ENCODE measurements at places on chromosomes 11 and 22.

DNA sequence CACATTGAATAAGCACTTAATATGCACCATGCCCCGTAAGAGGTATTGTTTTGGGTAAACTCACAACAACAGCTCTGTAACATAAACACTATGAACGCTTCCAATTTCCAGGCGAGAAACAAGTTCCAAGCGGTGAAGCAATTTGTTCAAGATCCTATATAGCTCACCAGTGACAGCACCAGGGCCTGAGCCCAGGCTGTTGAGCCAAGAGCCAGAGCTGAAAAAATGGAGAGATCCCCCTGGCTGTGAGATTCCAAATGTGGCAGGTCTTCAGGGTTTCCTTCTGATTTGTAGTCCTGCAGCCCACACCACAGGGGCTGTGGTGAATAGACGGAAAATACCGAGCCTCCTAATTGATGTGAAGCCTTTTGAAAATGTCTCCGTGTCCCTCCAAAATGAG is 268.0 kb upstream of the KIRREL3 start:
- DNase-seq: no peak

DNA sequence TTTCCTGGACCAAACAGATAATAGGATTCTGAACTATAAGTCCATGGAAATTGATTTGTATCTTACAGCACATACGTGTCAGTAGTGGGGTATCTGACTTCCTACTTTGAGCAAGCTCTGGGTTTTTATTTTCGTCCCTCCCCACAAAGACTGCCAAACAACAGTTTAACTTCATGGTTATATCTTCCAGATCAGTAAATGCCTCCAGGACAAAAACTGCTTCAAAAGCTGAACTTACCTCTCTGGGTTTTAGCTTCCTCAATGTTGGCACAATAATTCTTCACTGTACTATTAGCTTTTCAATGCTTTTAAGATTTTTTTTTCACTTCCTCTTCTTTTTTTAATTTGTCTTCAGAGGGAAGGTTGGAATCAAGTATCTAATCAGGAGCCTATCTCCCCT is 4.2 kb upstream of the DPF2 start:
- DNase-seq: no peak

- DNase-seq: no peak
These were observed 49.9 kb upstream of the GDPD4 start for GRCh38 chr11:77351281-77351886.

- DNase-seq: no peak
These were observed 35.0 kb downstream of the MAFF start for GRCh38 chr22:38236786-38237185.

GRCh38 chr11:107014871-107015270 is 3.4 kb downstream of the GUCY1A2 start:
- no peak for DNase-seq

DNA sequence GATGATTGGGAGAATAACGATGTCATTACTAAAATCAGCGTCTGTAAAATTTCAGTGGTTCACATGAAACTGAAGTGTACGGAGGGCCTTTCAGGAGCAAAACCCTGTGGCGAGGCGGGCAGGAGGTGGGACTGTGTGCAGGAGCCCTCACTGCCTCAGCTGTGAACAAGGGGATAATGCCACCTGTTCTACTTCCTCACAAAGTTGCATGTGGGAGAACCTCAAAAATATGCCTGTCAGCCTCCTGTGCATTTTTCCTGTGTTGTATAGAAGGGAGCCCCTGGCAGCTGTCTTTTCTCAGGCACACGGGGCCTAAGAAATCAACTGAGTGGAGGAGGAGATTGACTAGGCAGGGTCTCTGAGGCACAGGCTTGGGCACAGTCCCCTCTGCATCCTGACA is 43.0 kb upstream of the MYO18B start:
- no peak for DNase-seq

DNA sequence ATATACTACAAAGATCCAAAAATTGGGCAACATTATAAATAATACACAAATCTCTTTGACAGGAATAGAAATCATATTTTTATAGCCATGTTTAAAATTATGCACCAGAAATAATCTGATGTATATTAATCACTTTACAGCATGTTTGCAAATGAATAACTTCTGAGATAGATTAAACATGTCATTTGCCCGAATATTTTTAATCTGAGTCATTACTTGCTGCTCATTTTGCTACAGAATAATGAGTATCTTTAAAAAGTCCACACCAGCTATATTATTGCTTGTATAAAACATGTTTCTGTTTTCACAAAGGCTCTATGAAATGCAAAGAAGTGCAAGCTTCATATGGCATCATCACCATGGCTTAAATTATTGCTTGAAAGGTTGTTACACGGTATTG is 336.8 kb downstream of the GUCY1A2 start:
- DNase-seq: no peak

GRCh38 chr22:29016067-29016938 is 45.3 kb downstream of the C22orf31 start:
- no peak for DNase-seq

DNA sequence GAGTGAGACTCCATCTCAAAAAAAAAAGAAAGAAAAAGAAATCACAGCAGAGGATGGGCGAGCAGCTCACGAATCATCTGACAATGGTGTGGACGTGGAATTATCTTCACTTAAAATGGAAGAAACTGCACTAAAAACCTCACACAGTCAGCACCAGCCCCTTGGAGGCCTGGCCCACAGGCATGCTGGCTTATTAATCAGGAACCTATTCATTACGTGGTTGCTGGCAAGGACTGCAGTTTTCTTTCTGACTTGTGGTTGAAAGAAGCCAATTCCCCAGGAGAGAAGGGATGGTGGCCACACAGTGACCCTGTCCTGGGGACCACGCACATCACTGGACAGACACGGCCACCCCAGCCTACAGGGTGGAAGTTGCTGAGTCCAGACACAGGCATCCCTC is 401.1 kb downstream of the CTTN start:
- no peak for DNase-seq

- no peak for DNase-seq
These were observed 13.4 kb downstream of the NADSYN1 start for GRCh38 chr11:71466358-71466757.

- no peak for DNase-seq
These were observed 25.7 kb upstream of the CTR9 start for GRCh38 chr11:10725114-10725906.

DNA sequence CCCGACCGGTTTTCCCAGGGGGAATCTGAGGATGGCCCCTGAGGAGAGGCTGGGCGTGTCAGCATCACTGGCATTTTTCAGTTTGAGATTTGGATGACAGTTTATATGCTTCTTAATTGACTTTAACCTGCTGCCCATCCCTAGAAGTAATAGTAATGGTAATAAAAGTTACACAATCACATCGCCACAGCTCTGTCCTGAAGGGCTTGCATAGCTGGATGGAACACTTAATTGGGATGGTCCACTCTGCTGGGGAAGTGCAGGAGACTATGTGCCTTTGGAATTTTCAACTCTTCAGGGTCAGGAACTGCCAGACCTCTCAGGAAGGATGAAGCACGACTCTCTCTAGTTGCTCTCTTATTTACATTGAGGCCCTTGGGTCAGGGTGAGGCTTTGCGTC is 16.2 kb downstream of the BARX2 start:
- DNase-seq: no peak

- DNase-seq: peak; percentile 18
These were observed 10.9 kb upstream of the FCHSD2 start for GRCh38 chr11:73152861-73153483.

- no peak for DNase-seq
These were observed 8.4 kb downstream of the SLC25A45 start for GRCh38 chr11:65373839-65374580.

GRCh38 chr11:13062115-13062514 is 53.0 kb downstream of the RASSF10 start:
- DNase-seq: no peak

DNA sequence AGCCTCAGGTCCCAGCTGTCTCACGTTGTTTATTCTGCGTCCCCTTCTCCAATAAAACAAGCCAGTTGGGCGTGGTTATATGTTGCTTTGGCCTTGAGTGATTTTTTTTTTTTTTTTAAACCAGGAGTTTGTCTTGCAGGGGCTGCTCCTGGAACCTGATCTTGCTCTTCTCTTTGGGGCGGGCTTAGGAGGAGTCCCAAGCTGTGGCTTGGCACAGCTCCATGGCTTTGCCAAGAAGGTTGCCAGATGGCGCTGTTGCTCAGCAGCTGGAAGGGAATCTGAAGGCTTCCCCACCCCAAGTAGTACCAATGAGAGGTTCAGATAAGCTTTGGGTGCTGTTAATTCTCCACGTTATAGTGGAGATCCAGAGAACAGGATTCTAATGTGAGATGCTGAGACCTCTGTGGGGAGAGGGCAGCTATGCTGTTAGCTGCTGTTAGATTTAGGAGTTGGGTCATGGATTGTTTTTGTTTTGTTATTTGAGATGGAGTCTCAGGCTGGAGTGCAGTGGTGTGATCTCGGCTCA is 2.0 kb upstream of the FERMT3 start:
- DNase-seq: peak; percentile 71

- no peak for DNase-seq
These were observed 188.1 kb downstream of the MYO18B start for GRCh38 chr22:25930083-25930482.

DNA sequence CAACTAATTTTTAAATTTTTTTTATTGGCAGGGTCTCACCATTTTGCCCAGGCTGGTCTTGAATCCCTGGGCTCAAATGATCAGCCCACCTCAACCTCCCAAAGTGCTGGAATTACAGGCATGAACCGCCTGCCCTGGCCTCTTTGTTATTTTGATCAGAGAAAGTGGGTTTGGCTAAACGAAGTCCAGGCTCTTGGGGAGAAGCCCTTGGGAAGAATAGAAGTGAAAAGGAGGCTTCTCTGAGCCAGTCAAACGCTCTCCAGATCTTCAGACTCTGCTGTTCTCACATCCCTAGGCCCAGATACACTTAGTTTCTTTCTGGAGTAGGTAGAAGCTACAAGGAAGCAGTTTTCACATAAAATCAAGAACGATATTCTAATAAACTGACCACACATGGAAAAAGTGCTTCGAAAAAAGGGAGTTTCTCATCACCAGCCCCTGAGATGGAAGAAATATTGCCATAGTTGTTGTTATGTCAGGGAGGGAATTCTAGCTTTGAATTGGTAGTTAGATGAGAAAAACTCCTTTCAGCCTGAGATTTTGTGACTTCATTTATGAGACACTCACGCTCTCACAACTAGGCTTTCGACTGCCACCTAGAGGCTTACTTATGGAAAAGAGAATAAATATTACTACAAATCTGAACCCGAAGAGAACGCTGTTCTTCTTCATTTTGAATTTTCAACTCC is 41.7 kb upstream of the AQP11 start:
- no peak for DNase-seq

DNA sequence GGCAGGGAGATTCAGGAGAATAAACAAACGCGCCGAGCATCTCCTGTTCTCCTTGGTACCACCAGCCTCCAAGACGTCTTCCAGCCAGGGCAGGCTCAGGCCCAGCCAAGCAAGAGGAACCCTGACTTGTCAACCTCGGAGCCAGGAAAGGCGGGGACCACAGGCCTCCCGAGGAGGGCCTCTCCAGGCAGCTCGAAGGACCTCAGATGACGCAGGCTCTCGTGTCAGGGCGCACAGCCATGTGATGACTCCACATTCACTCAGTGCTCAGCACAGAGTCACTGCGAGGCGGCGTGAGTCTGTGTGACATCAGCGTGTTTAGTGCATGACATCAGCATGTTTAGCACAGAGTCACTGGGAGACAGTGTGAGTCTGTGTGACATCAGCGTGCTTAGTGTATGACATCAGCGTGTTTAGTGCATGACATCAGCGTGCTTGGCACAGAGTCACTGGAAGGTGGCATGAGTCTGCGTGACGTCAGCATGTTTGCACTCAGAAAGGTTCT is 241.4 kb downstream of the BRD1 start:
- no peak for DNase-seq

DNA sequence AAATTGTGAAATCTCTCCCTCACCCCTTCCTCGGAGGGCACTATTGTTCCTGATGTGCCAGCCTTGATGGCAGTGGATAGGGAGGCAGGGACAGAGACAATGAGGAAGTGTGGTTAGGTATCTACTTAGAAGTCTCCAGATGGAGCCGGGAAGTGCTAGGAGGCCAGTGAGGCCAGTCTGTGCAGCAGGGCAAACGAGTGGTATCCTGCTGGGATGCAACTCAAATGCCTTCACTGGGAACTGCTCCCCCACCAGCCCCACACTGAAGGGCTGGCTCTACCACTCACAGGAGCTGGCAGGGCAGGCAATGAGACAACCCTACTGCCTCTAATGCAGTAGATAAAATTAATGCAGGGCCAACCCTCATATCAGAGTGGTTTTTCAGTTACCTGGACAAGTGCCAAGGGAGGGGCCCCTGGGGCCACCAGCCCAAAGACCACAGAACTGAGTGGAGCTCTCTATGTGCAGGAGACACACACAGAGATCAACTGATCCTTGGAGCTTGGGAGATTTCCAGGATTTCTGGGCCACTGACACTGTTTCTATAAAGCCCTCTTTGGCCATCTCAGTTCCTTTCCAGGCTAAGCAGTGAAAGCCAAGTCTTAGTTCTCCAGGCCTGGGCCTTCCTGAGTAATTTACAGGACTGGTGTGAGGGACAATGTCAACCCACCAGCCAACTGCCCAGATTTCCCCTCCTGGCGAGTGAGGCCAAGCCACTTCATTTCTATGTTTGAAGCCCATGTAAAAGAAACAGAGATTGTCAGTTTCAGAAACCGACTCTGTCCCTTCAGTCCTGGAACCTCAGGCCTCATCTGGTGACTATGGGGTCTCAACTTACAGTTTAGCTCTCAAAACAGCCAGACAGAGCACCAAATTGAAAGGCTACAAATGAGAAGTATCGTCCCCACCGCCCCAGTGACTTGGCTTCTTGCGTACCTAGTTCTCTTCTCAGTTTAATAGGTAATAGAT is 4.1 kb downstream of the MIF start:
- DNase-seq: no peak

DNA sequence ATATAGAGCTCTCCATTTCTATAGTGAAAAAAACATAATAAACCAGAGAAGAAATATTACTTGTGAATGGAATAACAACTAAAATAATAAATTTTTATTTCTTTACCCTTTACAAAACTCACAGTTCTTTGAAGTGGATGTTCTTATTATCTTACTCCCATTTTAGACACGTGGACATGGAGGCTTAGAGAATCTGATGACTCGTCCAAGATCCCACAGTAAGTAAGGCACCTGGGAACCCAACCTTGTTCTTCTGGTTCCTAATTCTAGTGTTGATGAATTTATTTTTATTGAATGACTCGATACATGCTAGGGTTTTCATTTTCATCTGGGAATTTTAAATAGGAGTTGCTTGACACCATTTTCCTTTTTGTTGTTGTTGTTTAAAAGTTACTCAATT is 1.8 kb downstream of the BPIFC start:
- DNase-seq: no peak

DNA sequence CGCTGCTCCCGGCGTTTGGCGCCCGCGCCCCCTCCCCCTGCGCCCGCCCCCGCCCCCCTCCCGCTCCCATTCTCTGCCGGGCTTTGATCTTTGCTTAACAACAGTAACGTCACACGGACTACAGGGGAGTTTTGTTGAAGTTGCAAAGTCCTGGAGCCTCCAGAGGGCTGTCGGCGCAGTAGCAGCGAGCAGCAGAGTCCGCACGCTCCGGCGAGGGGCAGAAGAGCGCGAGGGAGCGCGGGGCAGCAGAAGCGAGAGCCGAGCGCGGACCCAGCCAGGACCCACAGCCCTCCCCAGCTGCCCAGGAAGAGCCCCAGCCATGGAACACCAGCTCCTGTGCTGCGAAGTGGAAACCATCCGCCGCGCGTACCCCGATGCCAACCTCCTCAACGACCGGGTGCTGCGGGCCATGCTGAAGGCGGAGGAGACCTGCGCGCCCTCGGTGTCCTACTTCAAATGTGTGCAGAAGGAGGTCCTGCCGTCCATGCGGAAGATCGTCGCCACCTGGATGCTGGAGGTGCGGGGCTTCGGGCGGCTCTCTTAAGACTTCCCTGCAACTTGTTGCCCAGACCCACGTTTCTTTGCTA is at the start of gene CCND1:
Gene CCND1 (plus strand): TSS at position 162 of the 587 bp plus-strand sequence. CDS start 158 bp downstream, at position 320.
- DNase-seq: no peak

All from activated T-helper 1 cell treated with Interleukin-2 at 50 U/mL for 16 hours (primary cell).